ENCODE measurements at places on chromosomes 6 and 20.

DNA sequence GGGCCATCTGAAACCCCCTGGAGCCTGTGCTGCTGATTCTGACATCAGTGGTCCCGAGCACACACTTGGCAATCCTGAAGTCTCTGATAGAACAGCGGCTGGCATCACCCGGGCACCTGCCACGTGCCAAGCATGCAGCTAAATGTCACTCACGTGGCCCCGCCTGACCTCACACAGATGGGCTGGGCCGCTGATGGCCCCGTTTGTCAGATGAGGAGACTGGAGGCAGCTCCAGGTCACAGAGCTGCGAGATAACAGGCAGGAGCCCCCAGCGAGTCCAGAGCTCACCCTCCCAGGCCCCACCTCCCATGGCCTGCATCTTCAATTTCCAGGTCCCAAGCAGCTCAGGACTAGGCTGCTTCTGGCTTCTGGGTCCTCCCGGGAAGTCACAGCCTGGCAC is 67.2 kb downstream of the YTHDF1 start:
- DNase-seq: no peak

DNA sequence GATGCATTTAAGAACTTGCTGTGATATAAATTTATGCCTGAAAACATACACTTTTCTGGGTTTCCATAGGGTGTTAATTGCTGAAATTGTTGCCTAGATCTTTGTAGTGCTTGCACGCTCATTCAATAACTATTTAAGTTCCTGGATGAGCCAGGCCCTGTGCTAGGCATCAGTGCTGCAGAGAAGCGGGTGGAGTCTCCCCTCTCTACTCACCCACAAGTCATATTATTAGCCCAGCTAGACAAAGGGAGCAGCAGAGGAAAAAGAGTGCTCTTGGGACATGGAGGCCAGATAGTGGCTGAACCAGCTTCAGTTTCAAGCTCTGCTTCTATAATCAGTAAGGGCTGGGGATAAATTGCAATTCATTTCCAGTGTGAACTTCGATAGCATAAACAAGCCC is 329.1 kb downstream of the TFAP2B start:
- no peak for DNase-seq

DNA sequence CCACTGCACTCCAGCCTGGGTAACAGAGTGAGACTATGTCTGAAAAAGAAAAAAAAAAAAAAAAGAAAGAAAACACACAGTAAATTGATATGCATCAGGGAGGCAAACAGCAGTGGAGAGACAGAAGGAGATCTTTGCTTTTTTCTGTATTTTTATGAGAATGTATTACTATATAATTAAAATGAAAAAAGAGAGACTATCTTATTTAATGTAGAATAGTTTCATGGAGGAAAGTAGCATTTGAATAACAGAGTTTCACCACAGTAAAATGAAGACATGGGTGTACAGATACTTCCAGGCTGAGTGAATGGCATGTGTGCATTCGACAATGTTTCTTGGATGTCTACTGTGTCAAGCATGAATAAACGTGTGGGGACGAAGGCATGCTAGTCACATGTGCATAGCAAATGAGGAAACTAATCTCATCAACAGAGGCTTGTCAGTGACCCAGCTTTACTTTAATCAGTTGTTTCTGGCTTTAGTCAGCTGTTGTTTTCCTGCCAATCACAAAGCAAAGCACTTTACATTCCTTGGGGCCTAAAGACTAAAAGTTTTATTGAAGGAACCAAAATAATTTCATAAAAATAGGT is 55.5 kb upstream of the ARMH2 start:
- no peak for DNase-seq

DNA sequence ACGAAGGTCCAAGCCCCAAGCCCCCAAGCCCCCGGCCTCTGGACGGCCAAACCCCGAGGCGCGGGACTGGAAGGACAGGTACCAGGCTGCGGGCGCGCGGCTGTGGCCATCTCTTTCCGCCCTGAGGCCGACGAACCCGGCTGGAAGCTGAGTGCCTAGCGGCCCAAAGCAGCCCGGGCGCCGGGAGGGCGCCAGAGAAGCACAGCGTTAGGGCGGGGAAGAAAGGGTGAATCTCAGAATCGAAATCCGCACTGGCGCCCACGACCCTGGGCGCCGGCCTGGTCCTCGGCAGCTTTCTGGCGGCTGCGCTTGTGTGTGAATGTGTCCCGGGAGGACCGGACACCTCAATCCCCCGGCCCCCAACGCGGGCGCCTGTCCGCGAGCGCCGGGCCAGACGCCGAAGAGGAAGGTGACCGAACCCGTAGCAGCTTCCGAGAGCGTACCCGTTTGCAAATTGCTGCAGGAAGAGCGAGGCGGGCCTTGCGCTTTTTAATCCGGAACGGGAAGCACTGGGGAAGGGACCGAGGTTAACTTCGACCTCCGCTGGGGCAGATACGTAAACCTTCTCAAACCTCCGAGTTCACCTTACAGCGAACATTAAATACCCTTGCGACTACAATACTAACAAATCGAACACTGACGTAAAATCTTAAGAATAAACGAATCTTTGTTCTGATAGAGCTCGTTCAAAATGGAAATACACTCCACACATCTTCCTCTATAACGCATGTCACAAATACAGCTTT is 2.9 kb downstream of the NRN1 start:
- peak; percentile 70 for DNase-seq

Data from activated CD8-positive, alpha-beta memory T cell treated with anti-CD3 and anti-CD28 coated beads, Interleukin-2, amount 50 U/mL, for 48 hours (primary cell).